ENCODE measurements at places on chromosomes 12 and 14.

- DNase-seq = no peak
Observed at GRCh38 chr14:97788364-97788763, 991.2 kb downstream of the VRK1 start.

GRCh38 chr14:57998766-57999165 is 132.9 kb upstream of the SLC35F4 start:
- DNase-seq = no peak

- DNase-seq = no peak
Observed at GRCh38 chr14:92560106-92560865, 46.7 kb downstream of the RIN3 start.

DNA sequence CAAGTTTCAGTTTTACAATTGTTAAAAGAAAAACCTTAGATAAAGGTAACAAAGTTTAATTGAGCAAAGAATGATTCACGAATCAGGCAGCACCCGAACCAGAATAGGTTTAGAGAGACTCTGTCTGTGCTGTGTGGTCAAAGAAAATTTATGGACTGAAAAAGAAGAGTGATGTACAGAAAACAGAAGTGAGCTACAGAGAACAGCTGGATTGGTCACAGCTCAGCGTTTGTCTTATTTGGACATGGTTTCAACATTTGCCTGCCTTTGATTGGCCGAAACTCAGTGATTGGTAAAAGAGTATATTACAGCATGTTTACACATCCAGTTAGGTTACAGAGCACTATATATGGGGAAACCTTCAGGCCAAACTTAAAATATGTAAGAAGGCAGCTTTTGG is 703.2 kb upstream of the STXBP6 start:
- no peak for DNase-seq

- DNase-seq = no peak
Observed at GRCh38 chr12:75155962-75156361, 53.7 kb downstream of the KCNC2 start.

- no peak for DNase-seq
Observed at GRCh38 chr12:123242116-123242904, 9.1 kb downstream of the MTRFR start.

GRCh38 chr12:16150276-16150675 is 127.2 kb downstream of the SLC15A5 start:
- no peak for DNase-seq

DNA sequence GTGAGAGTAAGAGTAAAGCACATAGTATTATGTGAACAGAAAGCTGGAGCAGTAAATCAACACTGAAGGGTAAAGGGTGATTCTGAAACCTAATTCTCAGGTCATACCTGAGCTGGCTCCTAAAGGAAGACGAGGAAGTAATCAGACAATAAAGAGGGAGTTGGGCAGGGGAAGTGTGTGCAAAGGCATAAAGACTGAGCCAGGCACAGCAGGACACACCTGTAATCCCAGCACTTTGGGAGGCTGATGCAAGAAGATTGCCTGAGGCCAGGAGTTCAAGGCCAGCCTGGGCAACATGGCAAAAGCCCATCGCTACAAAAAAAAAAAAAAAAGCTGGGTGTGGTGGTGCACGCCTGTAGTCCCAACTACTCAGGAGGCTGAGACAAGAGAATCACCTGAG is 9.6 kb downstream of the ARF3 start:
- DNase-seq = no peak

DNA sequence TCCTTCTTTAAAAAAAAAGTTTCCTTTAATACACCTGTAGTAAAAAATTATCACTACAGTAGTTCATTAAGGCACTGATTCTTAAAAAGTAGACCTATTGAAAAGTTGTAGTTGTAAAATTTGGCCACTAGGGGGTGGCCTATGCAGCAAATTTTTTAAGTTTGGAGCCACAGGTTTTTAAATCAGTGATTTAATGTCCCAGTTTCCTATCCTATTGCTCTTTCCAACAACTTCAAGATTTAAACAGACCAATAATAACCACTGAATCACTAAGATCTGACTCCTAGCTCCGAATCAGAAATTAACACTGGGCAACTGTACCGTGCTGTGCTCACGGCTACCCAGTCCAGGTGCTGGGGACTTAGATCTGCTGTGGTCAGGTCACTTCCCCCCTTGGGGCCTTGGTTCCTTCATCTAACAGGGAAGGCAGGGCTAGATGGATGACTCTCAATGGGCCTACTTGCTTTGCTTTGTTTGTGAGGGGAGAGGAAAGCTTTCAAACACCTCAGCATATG is 279.3 kb downstream of the MED13L start:
- DNase-seq = no peak

DNA sequence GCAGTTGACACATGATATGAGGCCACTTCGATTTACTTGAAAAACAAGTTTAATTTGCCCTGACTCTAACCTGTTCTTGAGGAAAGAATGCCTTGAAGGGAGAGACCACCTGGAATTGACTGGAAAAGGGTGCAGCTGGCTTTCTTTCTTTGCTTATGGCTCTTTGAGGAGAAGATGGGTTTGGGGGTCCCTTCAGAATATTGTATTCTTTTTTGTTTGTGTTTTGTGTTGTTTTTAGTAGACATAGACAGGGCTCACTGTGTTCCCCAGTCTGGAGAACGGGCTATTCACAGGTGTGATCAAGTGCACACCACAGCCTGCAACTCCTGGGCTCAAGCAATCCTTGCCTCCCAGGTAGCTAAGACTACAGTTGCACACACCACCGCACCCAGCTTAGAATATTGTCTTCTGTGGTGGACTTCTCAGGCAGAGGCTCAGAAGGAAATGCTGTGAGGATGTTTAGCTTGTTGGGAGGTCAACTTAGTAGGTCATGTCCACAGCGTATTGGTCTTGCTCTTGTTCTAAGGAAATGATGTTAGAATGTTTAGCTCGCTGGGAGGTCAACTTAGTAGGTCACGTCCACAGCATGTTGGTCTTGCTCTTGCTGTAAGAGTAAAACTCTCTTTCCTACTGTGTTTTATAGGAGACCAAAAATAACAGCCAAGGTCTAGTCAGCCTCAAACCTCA is 1.5 kb upstream of the NRL start:
- DNase-seq = no peak

DNA sequence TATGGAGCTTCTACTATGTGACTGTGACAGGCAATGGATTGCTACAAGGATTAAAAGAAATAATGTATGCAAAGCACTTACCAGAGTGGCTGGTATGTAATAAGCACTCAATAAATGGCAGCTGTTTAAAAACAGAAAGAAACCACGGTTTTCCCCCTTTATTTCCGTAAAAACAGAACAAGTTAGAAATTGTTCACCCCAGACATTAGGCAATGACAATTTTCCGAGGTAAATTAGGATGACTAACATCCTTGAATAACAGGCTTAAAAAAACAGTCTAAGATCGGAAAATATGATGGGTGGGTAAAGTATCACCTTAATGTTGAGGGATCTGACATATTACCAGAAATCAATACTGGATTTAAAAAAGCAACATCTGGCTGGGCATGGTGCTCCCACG is 20.9 kb upstream of the CNIH1 start:
- DNase-seq = no peak

GRCh38 chr14:87044807-87045206 is 948.2 kb downstream of the GALC start:
- DNase-seq = no peak

DNA sequence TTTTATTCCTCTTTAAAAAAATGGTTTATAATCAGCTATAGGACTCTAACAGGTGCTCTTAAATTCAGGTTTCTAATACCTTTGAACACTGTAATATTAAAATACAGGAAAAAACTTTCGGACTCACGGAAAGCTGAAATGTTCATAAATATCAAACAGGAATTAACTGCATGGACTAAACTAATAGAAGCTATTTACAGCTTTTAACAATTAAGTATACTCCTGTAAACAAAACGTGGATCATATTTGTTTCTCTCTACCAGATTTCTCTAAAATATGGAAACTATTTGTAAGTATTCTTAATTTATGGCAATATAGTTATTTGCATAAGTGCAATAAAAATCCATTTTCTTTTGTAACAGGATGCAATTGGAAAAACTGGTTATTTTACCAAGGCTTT is 108.9 kb upstream of the RESF1 start:
- DNase-seq = no peak

GRCh38 chr14:92586963-92587699 is 73.5 kb downstream of the RIN3 start:
- DNase-seq = no peak
